ENCODE measurements at places on chromosomes 5 and 9. TPM values are rescaled to one million over a fixed set of nuclear protein-coding genes. Genes with fewer than 3 reads are reported as not detected.

DNA sequence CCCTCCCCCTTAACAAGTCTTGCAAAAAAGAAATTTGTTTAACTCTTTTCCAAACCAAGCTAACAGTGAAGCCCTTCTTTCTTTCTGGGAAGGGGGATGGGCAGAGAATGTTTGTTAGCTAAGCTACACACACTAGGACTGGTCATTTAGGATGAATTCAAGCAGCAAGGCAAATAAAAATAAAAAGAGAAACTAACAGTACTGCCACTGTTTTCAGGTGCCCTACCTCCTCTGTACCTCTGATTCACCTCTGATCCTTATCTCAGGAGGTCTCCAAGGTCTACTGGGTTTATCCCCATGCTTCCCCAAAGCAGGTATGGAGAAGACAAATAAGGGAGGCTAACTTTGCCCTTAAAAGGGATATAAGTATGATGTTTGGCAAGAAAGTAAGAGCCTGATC is 52.9 kb downstream of the ELL2 start:
- DNase-seq = no peak
- H3K36me3 ChIP-seq = peaks cover 33% of the 10 kb centered on the region
- no peak overlapping the region for H3K4me3 ChIP-seq
- H3K4me1 ChIP-seq = peaks cover 25% of the 10 kb centered on the region
- H3K27ac ChIP-seq = peak overlapping the region; percentile 83

DNA sequence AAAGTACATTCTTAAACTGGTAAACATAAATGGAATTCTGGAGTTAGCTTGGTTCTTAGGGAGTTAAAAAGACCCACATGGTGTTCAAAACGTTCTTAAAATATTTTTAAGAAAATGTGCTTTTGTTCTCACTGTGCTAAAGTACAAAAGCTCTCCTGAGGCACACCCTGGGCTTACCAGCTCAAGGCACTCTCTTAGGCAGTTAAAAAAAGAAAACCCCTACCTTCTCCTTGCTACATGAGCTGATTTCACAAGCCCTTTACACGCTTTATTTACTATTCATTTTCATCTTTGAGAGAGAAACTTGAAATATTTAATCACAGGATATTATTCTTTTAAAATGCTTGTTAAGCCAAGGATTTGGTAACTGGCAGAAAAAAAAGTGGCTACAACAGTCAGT is 723.3 kb upstream of the GRAMD2B start:
- H3K27me3 ChIP-seq = no peaks in the 10 kb centered on the region
- no peak for DNase-seq
- no peak overlapping the region for H3K4me3 ChIP-seq
- H3K4me1 ChIP-seq = peaks cover 35% of the 10 kb centered on the region
- H3K27ac ChIP-seq = peak overlapping the region; percentile 80
- peaks cover 3% of the 10 kb centered on the region for H3K36me3 ChIP-seq

DNA sequence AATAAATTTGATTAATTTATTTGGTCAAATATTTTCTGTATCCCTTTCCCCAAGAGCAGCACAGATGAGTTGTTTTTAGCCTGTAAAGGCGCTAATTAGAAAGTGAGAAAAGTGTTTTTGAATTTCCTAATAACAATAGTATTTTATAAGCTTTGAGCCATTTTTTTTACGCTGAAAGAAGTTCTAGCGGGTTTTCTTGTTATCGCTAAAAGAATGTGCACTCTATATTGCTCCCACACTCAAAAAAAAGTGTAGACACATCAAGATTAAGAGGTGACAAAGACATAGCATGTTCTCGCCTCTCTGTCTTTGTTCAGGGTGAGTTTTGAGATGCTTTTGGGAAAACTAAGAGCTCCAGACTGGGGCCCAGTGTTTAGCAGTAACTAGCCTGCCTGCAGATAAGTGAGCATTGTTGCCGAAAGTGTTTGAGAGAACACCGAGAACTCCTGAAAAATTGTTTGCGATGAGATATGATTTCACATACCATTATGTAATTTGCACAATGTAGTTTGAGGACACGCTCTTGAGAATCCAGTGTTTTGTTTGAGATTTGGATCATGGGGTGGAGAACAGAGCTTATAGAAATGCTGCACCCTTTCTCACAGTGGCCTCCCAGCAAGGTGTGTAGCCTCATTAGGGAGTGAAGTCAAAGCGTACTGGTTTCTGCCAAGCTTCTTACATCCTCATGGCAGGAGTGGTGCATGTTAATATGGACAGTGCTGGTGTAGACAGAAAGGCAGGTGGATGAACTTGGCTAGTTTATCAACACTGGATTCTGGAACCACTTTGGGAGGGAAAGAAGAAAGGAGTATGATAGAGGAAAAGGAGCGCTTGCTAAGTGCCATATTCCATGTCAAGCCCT is 1.5 kb downstream of the F2R start:
- peak overlapping the region; percentile 79 for H3K27ac ChIP-seq
- peaks cover 23% of the 10 kb centered on the region for H3K27me3 ChIP-seq
- H3K4me1 ChIP-seq = peaks cover 14% of the 10 kb centered on the region
- H3K4me3 ChIP-seq = peak overlapping the region; percentile 81
- peaks cover 3% of the 10 kb centered on the region for H3K36me3 ChIP-seq

Gene NMUR2
- total RNA-seq = not detected

DNA sequence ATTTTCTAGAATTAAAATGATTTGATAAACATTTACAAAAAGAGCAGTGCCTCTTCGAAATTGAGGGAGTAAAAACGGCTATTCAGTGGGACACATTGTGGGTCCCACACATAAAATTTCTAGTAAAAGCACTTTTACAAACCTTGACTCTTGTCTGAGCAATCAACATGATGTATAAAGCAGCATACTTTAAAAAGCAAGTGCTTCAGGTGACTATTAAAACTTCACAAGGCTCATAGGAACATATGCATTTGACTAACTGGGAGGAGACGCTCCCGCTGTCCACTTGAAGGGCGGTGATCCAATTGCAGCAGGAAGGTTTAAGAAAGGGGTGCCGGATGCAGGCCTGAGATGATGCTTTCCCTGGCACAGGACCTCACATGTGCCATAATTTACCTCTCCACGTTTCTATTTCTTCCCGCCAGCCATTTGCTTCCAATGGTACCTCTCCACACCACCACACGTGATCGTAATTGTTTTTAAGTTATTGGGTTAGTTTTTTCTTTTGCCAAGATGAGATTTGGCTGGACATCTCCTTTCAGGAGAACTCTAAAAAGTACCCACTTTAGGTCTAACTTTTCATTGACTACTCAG is 1.8 kb downstream of the MCTP1 start:
- H3K36me3 ChIP-seq = no peaks in the 10 kb centered on the region
- DNase-seq = no peak
- H3K4me3 ChIP-seq = peak overlapping the region; percentile 67
- peaks cover 62% of the 10 kb centered on the region for H3K27me3 ChIP-seq
- H3K4me1 ChIP-seq = peaks cover 6% of the 10 kb centered on the region

DNA sequence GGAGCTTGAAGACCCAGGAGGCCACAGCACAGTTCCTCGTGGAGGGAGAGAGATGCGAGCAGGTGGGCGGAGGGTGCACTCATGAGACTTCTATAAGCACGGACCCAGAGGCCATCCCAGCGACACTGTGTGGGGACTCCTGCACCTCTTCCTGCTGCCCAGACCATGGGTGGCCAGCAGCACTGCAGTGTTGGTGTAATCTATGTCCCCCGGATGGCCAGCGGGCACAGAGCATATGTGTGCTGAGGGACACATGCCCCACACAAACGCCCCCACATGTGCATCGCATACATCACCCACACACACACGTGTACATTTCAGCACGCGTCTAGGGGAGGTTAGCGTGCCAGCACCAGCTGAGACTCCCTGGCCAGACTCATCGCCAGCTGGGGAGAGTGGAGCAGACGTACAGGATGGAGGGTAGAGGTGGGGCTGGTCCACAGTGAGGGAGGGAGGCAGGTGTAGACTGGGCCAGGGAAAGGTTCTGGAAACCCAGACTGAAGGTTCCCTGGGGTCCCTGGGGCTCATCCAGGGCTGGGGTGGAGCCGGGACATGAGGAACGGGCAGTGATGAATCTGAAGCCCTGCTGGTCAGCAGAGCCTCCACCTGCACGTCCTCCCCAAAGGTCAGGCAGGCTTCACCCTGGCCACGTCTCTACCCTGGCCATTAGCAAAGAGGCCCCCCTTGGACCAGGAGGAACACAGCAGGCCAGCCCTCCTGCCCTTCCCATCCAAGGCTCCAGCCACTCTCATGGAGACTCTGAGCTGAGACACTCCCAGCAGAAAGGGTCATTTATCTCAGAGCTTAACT is 27.6 kb downstream of the ADAMTS2 start:
- peaks cover 7% of the 10 kb centered on the region for H3K4me1 ChIP-seq
- H3K4me3 ChIP-seq = no peak overlapping the region
- peaks cover 1% of the 10 kb centered on the region for H3K36me3 ChIP-seq

DNA sequence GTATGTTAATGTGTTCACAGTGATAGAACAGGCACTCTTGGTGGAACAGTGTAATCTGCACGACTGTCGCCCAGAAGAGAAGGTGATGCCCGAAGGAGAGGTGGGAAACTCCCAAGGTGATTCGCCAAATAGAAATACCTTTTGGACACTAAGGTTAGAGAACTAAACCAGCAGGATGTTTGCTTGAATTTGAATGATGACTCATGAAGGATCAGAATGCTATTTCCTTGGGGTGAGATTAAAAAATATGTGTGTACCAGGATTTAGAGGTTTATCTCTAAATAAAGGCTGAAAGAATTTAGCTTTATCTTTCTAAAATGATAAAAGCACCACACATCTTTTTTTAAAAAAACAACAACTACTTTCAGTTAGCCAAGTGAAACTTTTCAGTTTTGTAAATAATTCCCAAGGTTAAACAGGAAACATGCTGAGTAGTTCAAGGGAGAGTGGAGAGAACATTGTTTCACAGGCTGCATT is 297.4 kb upstream of the TAS2R1 start:
- no peak for DNase-seq
- peaks cover 8% of the 10 kb centered on the region for H3K4me1 ChIP-seq
- no peaks in the 10 kb centered on the region for H3K36me3 ChIP-seq
- peaks cover 4% of the 10 kb centered on the region for H3K27me3 ChIP-seq
- no peak overlapping the region for H3K4me3 ChIP-seq
- H3K27ac ChIP-seq = no peak overlapping the region

Gene PKD2L2
- not detected for total RNA-seq

- H3K36me3 ChIP-seq = peaks cover 6% of the 10 kb centered on the region
- H3K4me1 ChIP-seq = peaks cover 9% of the 10 kb centered on the region
- H3K27ac ChIP-seq = no peak overlapping the region
- H3K4me3 ChIP-seq = no peak overlapping the region
- no peaks in the 10 kb centered on the region for H3K27me3 ChIP-seq
These were observed 5.6 kb downstream of the EXD3 start for GRCh38 chr9:137417161-137418021.

- H3K27ac ChIP-seq = no peak overlapping the region
- no peak overlapping the region for H3K4me3 ChIP-seq
- no peaks in the 10 kb centered on the region for H3K27me3 ChIP-seq
- DNase-seq = no peak
These were observed 190.2 kb upstream of the DMRTA1 start for GRCh38 chr9:22256381-22256780.

Gene AQP7
- 4.4 TPM for total RNA-seq

DNA sequence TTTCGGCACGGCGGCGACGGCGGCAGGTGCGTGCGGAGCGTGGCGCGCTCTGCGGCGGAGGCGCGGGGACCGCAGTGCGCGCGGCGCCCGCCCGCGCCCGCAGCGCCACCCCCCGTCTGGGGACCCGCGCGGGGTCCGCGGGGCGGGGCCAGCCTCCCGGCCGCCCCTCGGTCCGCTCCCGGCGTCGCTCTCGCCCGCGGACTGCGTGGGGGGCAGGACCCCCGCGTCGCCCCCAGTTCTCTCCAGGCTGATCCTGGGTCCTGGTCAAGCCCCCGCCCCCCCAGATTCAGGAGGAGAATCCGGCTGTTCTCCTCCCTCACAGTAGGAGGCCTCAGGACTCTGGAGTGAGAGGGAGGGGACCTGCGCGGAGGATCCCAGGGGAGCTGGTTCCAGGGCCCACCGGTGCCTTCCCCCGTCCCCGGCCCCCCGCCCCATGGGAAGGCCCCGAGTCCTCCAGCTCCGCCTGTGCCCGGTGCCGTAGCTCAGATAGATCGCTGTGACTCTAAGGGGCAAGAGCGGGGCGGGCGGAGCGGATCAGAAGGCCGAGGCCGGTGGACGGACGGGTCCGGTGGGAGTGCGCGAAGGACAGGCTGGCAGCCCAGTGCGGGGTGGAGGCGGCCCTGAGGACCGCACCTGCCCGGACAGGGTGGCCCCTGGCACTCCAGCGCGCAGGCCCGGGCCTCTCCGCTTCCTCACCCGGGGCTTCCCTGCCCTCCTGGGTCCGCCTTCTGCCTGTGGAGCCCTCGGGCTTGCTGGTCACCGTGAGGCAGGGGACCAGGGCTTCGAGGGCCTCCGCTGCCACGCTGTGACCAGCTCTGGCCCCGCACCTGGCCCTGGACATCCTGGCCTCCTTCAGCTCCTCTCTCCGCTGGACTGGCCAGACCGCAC is at the start of gene RNF208:
RNF208 (minus strand) TSS at position 51 of the 888 bp plus-strand sequence. CDS start 1,028 bp downstream, outside the sequence.
- no peaks in the 10 kb centered on the region for H3K27me3 ChIP-seq
- H3K27ac ChIP-seq = peak within 1 kb of the TSS; percentile 96
- peak within 1 kb of the TSS; percentile 78 for H3K4me3 ChIP-seq
- peaks cover 1% of the 10 kb centered on the region for H3K36me3 ChIP-seq
- peak; percentile 50 for DNase-seq

- no peaks in the 10 kb centered on the region for H3K36me3 ChIP-seq
- no peak overlapping the region for H3K27ac ChIP-seq
- DNase-seq = no peak
- H3K4me3 ChIP-seq = no peak overlapping the region
- H3K4me1 ChIP-seq = peaks cover 4% of the 10 kb centered on the region
These were observed 83.3 kb downstream of the GTF3C4 start for GRCh38 chr9:132753593-132753880.

Gene GARIN3
- not detected for total RNA-seq

DNA sequence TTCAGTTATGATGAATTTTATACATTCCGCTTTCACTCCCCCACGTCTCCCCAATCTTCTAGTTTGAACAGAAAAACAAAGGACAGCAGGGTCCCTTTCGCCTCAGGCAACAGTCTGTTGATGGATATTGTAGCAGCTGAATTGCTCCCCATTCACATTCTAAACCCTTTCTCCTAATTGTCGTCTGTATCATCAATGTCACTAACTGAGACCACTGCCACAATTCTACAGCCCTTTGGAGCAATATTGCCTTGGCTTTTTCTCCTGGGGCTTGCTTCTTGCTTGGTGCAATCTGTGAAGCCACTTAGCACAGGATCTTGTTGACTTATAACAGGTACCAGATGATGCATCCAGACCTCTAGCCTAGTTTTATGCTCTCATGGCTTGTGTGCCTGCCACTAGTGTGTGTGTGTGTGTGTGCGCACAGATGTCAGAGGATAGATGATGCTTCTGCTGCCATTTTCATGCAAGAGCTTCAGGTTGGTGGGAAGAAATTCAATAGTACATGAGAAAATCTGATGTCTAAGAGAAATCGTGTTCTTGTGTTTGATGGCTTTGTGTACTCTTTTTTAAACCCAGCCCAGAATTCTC is 195.2 kb upstream of the ISL1 start:
- H3K4me1 ChIP-seq = peaks cover 13% of the 10 kb centered on the region
- H3K36me3 ChIP-seq = no peaks in the 10 kb centered on the region
- H3K27me3 ChIP-seq = no peaks in the 10 kb centered on the region
- H3K27ac ChIP-seq = no peak overlapping the region
- H3K4me3 ChIP-seq = no peak overlapping the region

GRCh38 chr5:139140591-139141071 is 57.5 kb downstream of the SIL1 start:
- DNase-seq = no peak
- H3K27me3 ChIP-seq = no peaks in the 10 kb centered on the region
- no peak overlapping the region for H3K27ac ChIP-seq
- peaks cover 1% of the 10 kb centered on the region for H3K4me1 ChIP-seq

Gene CYLC2
- not detected for total RNA-seq
